ACHN (cell line): ENCODE measurements at places on chromosomes 12 and 14.

GRCh38 chr14:38040411-38040810, 167.3 kb upstream of the SSTR1 start:
- no peak for DNase-seq

DNA sequence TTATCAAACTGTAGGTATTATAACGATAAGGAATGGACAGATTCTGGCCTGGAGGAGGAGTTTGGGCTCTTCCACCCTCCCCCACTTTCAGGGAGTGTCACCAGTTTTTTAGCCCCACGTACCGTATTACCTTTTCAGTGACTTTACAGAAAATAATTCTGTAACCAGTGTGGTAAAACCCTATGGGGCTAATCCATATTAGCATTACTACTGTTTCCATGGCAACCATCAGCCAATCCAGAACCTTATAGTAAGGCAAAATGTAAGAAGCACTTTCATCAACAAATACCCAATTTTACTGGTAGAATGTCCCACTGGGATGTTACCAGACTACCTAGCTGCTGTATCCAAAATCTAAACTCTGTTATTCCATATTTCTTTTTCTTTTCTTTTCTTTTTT, 50.7 kb downstream of the BICDL1 start:
- no peak for DNase-seq

DNA sequence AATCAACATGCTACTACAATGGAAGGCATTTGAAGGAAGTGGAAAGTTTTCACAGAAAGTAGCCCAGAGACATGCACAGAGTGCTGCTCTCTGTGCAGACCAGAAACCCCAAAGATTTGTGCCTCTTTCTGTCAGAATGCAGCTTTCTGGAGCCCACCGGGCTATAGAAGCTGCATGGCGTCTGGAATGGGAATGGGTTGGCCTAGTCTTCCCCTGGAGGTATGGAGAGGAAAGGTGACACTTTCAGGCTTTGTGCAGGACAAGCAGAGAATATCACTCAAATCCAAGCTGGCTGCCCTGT, 21.3 kb upstream of the ZFP36L1 start:
- DNase-seq: no peak

DNA sequence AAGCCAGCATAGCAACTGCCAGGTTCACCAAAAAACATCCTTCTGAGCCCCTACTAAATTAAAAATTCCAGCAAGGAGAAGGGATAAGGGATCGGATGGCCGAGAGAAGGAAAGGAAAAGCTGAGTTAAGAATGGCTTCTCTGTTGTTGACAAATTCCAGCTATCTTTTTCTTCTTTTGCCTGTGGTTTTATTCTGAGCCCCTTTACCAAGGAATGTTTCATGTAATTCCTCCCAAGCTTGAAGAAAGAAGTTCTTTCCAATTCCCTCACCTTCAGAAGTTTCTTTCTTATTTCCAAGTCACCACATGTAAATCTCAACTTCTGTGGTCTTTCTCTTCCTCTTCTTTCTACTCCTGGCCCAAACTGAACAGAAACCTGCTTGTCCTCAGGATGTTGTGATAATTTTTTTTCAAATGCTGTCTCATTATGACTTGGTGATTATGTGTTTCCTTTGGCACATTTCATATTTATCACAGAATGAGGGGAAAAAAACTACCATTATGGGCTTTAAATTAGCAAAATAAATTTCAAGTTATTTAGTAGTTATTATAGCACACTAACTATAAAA, 40.0 kb downstream of the FGD6 start:
- DNase-seq: no peak

DNA sequence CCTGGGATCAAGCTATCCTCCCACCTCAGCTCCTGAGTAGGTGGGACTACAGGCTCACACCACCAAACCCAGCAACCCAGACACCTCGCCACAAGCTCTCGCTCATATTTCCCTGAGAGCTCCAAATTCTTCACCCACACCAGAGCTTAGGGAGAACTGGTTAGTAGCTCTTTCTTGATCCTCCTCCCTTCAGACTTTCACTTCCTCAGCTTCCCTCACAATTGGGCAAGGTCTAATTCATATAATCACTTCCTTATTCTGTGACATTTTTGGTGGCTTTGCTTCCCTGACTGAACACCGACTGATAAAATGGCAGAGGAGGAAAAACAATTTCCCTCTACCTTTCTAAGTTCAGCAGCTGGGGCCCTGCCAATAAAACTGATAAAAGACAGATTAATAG, 88.5 kb downstream of the GXYLT1 start:
- no peak for DNase-seq

- DNase-seq: no peak
Measured at GRCh38 chr12:1662761-1663439, 28.0 kb upstream of the ADIPOR2 start.

GRCh38 chr12:101876322-101876860, 989 bp upstream of the DRAM1 start:
- DNase-seq: peak; percentile 44

DNA sequence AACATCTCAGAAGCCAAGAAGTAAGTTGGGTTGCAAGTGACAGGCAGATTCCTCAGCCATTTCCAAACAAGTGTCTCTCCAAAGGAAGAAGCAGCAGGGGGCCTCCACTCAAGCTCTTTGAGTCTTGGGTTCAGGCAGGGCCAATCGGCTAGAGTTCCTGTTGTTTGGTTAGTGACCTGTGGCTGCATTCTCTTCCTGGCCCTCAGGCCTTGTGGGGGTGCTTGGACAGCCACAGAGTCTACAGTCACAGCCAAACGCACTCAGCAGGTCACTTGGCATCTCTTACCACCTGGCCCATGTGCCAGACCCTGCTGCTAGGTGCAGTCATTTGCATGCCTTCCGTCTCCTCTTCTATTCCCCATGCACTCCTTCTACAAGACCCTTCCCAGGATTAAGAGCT, 353.9 kb downstream of the GRIN2B start:
- no peak for DNase-seq

- DNase-seq: no peak
Measured at GRCh38 chr14:62864588-62864987, 180.7 kb downstream of the KCNH5 start.

DNA sequence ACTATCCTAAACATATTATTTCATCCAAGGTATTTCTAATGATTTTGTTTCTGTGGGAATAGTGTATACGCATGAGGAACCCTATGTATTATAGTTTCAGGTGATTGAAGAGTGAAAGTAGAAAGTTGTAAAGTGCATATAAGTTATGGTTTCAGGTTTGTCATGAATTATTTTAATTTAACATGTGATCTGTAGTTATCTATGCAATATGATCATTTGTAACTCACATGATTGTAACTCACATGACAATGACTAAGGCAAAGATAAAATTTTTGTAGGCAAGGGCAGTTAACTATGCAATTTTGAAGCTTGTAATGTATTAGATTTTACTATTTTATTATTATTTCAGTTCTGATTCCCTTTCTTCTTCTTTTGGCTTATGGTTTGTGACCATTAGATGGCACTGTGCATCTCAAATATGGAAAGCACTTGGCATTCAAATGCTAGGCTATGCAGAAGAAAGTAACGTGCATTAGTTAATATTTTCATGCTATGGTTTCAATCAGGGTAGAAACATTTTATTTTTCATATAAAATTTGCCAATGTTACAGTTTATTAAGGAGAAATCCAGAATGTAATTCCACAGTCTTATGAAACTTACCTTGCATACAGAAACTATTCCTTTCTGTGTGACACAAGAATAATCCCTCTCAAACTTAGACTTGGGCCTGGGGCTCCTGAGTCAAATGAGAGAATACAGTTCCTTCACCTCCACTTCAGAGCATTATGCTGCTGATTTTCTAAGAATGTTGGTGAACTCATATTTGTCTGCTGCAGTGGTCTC, 15.8 kb upstream of the TMEM30B start:
- DNase-seq: peak; percentile 29

DNA sequence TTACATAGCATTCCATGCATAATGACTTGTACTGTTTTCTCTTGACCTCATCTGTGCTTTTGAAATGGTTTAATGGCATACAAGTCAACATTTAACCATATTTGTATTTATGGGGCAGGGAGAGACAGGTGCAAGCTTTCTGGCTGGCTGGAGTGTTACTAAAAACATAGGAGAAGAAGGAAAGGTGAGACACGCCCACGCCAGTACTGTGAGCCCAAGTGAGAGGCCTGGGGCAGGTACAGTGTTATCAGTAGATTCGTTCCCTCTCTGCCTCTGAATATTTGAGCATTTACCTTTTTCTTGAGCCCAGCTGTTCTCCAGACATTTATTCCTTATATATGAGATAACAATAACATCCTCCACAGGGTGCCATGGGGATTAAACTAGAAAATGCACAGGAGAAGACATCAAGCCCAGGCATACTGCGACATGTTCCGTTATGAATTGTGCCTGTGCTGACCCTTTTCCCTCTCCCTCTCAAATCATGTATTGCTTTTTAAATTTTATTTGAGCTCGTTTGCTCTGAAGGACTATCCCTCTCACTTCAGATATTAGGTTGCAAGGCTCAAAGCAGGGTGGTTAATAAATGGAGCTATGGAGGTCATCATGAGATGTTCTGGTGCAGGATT, 34.6 kb upstream of the TUBA1C start:
- DNase-seq: no peak

DNA sequence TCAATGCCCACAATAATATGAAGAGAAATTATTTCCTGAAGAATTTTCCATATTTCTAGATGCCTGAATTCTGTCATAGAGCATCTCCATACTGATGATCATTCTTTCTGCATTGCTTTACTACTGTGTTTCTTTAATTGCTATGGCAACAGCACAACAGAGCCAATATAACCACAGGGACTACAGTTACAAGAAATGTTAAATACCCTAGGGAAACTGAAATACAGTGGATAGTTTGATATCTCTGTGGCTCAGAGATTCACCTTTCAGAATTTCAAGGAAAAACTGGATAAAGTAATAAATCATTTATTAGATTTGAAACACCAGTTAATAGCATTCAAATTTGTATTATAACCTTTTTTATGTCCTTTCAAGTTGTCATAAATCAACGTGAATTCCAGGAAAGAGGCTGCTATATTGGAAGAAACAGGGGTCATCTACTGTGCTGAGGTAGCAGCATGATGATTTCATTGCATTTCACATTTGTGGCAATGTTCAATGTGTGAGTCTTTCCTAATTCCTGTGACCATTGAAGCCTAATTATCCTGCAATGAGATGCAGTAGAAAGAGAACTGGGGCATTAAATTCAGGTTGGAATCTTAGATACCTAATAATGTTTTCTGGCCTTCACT, 267.1 kb downstream of the LRFN5 start:
- no peak for DNase-seq

DNA sequence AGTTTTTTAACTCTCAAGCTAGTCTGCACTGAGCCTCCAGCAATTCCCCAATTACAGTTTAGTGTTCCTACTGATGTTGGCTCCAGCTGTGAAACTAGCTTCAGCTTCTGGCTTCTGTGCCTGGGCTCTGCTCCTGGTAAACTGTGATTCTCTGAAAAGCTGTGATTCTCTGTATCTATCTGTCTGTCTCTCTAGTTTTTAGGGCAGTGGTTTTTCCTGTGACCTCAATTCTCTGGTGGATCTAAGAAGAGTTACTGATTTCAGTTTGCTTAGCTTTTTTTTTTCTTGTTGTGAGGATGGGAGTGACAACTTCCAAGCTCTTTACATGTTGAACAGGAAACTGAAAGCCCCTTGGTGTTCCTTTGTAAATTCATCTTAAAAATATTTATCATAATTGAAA, 3.8 kb upstream of the HIF1A start:
- no peak for DNase-seq

GRCh38 chr14:72786378-72787350, 107.2 kb downstream of the DPF3 start:
- no peak for DNase-seq

DNA sequence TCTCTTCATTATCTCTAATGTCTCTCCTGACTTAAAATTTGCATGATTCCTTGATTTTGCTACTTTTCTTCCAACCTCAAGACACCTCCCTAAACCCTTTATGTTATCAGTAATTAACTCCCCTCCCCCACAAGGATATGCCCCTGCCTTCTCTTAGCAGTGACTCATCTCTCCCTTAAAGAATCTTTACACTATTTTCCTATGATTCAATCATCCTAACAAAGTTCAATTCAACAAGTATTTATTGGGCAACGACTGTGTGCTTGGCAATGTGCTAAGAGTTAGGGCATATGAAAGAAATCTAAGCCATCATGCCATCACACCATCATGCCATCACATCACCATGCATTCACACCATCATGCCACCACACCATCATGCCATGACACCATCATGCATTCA, 80.1 kb downstream of the ANO2 start:
- no peak for DNase-seq

DNA sequence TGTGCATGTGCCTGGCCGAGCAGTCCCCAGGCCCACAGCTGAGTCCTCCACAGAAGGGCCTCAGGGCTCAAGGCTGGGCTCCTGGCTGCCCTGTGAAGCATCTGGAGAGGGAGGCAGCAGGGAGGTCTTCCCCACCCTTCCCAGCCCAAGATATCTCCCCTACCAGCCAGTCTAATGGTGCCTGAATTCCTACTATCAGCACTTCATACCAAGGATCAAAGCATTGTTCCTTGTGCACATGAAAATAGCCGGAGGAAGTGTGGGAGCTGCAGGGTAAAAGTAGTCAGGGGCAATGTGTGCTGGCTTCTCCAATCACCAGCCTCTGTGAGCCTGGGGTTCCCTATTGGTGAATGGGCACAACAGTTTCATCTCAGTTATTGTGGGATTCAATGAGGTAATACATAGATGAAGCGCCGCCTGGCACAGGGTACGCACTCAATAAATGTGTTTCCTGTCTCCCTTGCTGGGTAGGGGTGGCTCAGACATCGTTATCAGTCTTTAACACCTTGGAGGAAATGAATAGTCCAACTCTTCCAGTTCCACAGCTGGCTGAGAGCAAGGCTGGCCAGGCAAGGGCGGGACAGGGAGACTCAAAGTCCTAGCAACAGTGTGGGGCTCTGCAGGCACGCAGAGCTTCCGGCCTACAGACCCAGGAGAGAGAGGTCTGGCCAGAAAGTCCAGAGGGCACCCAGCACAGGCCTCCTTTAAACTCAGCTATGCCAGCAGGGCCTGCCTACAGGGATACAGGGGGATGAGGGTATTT, 39.1 kb upstream of the PNMA1 start:
- no peak for DNase-seq

GRCh38 chr14:102469261-102469660, 40.3 kb downstream of the ANKRD9 start:
- no peak for DNase-seq

DNA sequence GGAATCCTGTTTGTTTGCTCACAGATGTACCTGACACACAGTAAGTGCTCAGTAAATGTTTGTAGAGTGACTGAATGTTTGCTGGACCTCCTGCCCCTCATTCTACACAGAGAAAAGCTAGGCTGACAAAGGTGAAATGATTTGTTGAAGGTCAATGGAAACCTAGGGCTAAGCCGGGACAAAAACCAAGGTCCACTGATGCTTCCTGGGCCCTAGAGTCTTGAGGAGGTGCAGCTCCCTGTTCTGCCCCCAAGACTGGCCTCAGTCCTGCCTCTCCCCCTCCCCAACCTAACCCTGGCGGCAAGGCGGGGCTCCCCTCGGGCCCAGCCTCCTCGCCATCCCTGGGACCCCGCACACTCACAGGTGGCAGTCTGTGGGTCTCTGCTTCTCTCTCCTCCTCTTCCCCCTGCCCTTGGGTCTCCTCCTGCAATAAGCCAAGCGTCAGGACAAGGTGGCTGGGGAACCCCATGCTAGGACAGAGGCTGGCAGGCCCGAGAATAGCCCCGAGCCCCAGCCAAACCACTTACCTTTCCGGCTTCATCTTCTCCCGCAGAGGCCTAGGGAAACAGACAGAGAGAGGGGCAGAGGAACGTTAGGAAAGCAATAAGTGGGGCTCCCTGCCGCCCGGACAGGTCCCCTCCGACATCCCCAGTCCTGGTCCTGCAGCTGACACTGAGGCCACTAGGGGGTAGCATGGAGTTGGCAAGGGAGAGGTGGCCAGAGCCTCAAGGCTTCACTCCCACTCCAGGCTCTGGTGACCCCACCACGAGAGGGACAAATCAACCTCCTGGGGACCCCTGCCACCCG, 9.3 kb downstream of the PGF start:
- DNase-seq: peak; percentile 76
